ENCODE measurements at places on chromosomes 4 and X. TPM values are rescaled to one million over a fixed set of nuclear protein-coding genes. Genes with fewer than 3 reads are reported as not detected.

DNA sequence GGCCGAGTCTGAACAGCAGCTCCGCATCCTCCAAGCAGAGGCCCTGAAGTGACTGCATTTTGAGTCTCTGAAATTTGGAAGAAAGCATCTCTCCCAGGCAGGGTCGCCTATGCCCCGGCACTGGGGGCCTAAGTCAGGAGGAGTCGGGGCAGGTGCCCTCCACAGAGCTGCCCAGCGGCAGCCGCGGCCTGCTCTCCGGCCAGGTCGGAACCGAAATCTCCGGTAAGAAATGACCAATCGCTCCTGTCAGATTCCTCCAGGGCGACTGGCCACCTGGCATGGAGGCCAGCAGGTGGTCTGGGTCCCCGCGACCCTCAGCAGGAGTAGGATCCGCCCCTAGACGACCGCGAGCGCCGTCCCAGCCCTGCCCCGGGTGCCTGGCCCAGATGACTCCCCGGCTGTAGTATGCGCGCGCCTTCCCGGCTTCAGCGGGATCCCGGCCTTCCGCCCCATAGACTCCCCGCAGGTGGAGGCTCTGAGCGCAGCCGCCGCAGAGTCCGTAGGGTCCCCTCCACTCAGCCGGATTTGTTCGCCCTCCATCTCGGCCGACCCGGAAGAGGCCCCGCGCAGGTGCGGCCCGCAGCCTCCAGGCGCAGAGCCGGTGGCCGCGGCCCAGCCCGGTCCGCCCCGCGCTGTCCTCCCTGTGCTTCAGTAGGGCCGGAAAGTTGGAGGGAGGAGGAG is 1.5 kb downstream of the NKX1-1 start:
- H3K27ac ChIP-seq = no peak overlapping the region
- H3K36me3 ChIP-seq = no peaks in the 10 kb centered on the region
- no peaks in the 10 kb centered on the region for H3K27me3 ChIP-seq
- peaks cover 4% of the 10 kb centered on the region for H3K4me1 ChIP-seq
- H3K4me3 ChIP-seq = no peak overlapping the region

Gene LPAR4
- not detected for polyA plus RNA-seq

Gene TRPC5OS
- 49.8 TPM for polyA plus RNA-seq

GRCh38 chr4:37889849-37890800 is 759 bp upstream of the TBC1D1 start:
- H3K36me3 ChIP-seq = no peaks in the 10 kb centered on the region
- peak; percentile 60 for DNase-seq
- no peaks in the 10 kb centered on the region for H3K27me3 ChIP-seq
- H3K4me1 ChIP-seq = no peaks in the 10 kb centered on the region

- H3K4me1 ChIP-seq = no peaks in the 10 kb centered on the region
- no peak overlapping the region for H3K27ac ChIP-seq
- H3K27me3 ChIP-seq = no peaks in the 10 kb centered on the region
- DNase-seq = no peak
- no peak overlapping the region for H3K4me3 ChIP-seq
- H3K36me3 ChIP-seq = no peaks in the 10 kb centered on the region
Observed at GRCh38 chrX:5702890-5703289, 525.8 kb downstream of the NLGN4X start.

GRCh38 chrX:40112996-40113395 is 15.2 kb upstream of the BCOR start:
- no peaks in the 10 kb centered on the region for H3K36me3 ChIP-seq
- no peak overlapping the region for H3K4me3 ChIP-seq
- no peak for DNase-seq
- no peaks in the 10 kb centered on the region for H3K27me3 ChIP-seq

- no peak overlapping the region for H3K4me3 ChIP-seq
- no peak for DNase-seq
- H3K27me3 ChIP-seq = no peaks in the 10 kb centered on the region
Observed at GRCh38 chrX:120321520-120322281, 10.4 kb upstream of the TMEM255A start.

- no peaks in the 10 kb centered on the region for H3K4me1 ChIP-seq
- no peak for DNase-seq
- no peaks in the 10 kb centered on the region for H3K36me3 ChIP-seq
- no peak overlapping the region for H3K4me3 ChIP-seq
Observed at GRCh38 chr4:141686879-141687278, 50.5 kb downstream of the IL15 start.

Gene DIPK2B
- 5.6 TPM for polyA plus RNA-seq

DNA sequence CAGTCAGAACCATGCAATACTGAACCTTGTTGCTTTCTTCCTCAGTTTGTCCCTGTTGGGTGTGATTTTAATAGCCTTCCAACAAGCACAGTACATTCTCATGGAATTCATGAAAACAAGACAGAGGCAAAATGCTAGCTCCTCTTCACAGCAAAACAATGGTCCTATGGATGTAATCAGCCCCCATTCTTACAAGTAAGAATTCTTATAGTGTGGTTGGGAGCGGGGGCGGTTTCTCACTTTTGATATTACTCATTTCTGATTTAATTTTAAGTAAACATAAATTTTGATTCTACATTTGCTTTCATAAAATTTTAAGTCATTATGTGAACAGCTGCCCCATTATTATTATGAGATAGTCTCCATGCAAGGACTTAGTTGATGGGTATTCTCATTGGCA is 80.8 kb upstream of the TLR2 start:
- no peaks in the 10 kb centered on the region for H3K36me3 ChIP-seq
- H3K4me3 ChIP-seq = no peak overlapping the region
- DNase-seq = no peak
- no peak overlapping the region for H3K27ac ChIP-seq

Data from testis (tissue), 5 donors.